ENCODE measurements at places on chromosomes 16 and 17.

- no peaks in the 10 kb centered on the region for H3K4me1 ChIP-seq
- H3K27ac ChIP-seq: no peak overlapping the region
- H3K36me3 ChIP-seq: no peaks in the 10 kb centered on the region
- H3K4me3 ChIP-seq: no peak overlapping the region
These were observed 33.7 kb upstream of the METTL16 start for GRCh38 chr17:2545393-2545792.

GRCh38 chr16:84933774-84934631 lies 77.3 kb downstream of the ZDHHC7 start:
- ATAC-seq: peak; percentile 87
- H3K4me1 ChIP-seq: no peaks in the 10 kb centered on the region
- H3K27me3 ChIP-seq: no peaks in the 10 kb centered on the region
- no peaks in the 10 kb centered on the region for H3K36me3 ChIP-seq
- H3K27ac ChIP-seq: peak overlapping the region; percentile 73

DNA sequence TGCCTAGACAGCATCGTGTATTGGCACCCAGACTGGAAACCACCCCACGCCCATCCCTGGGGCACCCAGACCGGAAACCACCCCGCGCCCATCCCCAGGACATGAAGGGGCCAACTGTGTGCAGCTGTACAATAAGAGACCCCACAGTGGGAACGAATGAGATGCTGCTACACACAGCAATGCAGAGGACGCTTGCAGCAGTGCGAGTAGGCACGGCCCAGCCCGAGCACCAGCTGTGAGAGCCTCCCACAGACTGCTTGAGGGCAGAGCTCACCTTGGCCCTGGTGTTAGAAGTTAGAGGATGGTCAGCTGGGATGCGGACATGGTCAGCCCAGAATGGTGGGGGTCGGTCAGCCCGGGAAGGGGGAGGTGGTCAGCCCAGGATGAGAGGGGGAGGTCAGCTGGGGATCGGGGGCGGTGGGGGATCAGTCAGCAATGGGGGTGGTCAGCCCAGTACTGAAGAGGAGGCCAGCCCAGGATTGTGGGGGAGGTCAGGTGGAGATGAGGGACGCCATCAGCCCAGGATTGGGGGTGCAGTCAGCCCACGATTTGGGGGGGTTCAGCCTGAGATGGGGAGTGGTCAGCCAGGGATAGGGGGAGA lies 340.0 kb downstream of the C16orf95 start:
- no peaks in the 10 kb centered on the region for H3K4me1 ChIP-seq
- ATAC-seq: peak; percentile 13
- H3K27ac ChIP-seq: no peak overlapping the region
- no peak overlapping the region for H3K4me3 ChIP-seq

DNA sequence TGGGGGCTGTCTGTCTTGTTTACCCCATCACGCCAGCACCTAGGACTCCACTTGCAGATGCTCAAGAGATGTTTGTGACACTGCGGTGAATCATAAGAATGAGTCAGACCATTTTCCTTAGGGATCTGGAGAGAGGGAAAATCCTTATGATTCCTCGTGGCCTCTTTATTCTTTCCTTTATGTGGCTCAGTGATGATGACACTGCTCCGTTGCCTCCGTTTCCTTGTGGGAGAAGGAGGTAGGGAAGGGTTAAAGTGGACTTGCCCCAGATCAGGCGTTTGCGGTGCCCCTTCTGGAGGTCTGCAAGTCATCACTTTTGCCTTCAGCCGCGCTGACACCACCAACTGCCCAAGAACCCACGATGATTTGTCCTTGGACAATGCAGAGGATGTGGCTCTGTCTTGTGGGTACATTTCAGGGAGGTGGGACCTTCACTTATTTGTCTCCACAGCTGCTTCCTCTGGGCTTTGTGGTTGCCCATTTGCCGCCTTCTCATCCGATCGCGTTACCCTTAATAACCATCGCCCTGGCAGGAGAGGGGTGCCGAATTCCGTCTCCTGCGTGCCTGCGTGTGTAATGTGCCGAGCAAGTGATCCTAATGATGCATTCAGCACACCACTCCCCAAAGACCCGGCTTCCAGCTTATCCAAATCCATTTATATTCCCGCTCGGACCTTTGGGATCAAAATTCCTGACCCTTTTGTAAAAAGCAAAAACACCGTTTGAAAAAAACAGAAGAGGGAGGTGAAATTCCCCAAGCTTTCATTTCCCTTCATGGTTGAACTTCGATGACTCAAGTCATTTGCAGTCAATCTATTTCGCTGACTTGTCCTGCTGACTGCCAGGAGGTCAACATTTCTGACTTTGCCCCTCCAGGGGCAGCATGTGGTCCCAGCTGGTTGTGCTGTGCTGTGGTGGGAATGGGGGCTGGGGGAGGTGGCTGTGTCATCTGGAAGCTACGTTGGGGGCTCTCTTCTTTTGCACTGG lies 87.2 kb upstream of the IRX3 start:
- no peaks in the 10 kb centered on the region for H3K4me1 ChIP-seq
- peaks cover 85% of the 10 kb centered on the region for H3K27me3 ChIP-seq
- ATAC-seq: no peak
- no peaks in the 10 kb centered on the region for H3K36me3 ChIP-seq

DNA sequence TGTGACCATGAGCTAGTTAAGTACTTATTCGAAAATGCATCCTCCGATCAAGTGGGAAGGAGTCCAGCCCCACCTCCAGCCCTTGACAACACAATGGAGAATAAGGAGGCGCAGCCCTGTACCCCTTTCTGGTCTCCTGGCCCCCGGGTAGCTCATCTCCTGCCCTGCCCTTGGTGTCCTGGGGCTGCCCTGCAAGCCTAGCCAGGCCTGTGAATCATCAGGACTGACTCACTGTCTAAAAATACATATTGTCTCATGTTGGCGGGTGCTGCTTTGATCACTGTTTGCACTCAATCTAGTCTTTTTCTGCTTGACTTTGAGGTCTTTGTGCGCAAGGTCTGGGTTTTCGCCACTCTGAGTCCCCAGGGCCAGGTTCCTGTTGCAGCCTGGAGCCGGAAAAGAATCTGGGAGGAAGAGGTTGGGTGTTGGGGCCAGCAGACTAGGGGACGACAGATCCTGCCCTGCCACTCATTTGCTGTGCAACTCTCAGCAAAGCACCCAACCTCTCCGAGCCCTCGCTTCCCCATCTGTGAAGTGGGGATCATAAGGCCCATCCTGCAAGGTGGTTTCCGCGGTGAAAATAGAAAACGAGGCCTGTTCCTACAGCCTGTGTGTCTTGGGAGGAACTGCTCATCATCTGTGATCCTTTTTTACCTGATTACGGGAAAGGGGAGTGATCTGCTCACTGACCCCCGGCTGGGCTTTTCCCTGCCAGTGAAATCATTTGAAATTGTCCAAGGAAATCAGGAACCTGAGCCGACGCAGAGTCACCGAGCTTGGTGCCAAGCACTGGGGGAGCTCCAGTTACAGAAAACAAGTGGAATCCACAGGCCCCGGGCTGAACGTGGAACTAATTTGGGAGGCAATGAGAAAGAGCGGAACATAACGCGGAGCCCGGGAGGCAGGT lies 230.4 kb downstream of the PARN start:
- no peaks in the 10 kb centered on the region for H3K4me1 ChIP-seq
- H3K27me3 ChIP-seq: no peaks in the 10 kb centered on the region
- H3K27ac ChIP-seq: peak overlapping the region; percentile 48
- H3K4me3 ChIP-seq: no peak overlapping the region
- H3K36me3 ChIP-seq: no peaks in the 10 kb centered on the region
- peak; percentile 91 for ATAC-seq
